ENCODE measurements at places on chromosomes 13 and 19.

DNA sequence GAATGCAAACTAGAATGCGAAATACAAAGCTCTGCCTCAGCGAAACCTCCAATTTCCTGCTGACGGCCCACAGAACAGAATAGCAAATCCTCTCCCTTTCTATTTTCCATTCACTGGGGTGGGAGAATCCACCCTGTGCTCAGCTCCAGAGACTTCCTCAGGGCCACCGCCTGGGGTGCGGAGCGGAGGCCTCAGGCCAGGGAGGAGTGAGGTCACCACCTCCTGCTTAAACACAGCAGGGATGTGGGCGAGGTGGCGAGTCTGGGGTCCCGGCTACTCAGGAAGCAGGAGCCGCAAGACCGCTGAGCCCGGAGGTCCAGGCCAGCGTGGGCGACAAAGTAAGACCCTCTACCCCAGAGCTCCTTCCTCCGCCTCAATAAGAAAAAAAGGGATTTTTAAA is 666 bp upstream of the ZNF320 start:
- no peak for DNase-seq

DNA sequence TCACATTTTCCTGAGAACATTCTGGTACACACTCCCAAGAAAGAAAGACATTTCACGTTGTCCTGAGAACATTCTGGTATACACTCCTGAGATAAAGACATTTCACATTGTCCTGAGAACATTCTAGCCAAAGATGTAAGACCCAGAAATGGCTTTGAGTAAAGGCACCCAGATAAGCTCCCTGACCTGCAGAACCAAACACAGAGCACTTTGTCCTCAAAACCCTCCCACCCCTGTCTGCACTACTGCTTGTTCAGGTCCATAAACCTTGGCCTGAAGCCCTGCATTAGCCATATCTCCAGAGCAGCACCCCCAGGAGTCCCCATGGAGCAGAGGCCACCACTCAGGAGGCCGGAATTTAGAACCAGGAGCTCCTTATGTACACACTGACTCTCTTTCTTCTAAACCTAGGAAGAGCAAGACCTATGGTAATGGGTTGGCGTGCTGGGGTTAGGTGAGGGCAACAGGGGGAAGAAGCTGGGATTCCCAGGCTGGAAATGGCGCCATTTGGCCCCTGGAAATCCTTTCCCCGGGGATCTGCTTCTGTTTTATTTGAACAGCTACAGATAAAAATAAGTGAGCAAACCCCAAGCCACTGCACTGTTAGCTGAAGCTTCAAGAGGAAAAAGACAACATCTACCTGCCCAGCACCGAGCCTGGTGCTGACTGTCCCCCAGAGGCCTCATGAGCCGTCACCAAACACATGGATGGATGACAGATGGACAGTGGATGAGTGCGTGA is 13.7 kb downstream of the GAS6 start:
- DNase-seq = no peak

DNA sequence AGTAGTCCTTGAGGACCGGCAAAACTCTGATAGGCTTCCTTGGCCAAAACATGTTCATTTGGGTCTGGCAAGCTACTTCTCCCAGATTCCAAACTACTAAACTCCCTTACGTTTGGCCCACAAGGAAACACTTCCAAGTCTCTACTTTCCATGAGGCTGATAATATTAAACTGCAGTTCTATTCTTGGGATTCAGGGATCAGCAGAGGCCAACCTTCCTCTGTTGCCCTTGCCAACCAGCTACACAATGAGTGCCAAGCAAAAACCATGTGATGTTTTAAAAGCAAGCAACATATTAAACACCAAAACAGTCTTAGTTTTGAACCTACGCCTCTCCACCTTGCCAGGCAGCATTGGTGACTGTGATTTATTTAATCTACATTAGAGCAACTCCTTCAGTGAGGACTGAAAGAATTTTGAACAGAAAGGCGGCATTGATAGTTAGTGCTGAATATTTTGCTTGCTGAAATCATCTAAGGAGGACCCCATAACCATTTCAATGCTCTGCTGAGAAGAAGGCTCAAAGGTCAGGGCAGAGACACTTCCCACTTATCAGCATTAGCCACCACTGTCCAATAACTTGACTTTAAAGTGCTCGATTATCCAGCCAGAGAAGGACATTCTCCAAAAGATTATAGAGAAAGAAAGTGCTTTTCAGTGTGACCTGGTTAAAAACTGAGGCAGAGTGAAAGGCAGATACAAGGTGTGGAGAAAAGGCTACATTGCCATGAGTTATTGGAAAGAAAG is 287.1 kb downstream of the TBC1D4 start:
- DNase-seq = no peak

DNA sequence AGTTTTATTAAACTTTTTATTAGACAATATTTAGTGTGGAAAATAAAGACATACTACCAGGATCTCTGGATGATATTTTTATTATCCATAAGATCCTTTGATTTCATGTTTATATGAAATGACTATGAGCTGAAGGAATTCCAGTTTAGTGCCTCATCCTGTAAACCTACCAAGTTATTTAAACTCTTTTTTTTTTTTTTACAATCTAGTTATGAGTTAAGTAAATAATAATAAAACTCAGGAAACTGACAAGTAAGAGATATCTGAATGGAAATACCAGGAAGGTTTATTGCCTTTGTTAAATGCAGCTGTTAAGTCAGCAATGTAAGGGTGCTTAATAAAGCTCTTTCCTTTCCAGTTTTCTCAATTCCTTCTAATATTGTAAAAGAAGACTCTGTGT is 53.9 kb downstream of the RXFP2 start:
- DNase-seq = no peak

DNA sequence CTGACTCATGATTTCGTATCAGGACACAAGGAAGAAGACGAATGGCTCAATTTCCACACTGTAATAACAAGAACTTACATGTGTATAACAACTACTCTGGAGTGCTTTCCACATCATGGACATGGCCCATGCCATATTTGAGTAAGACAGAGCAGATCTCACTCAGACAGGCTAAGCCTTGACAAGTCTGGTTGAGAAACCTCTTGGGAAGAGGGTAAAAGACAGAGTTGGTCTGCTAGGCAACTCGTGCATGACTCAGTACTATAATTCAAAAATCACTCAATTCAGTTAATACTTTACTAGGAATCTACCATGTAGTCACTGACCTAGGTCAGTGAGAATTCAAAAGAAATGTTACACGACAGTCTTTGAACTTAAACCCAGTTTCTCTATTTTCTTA is 5.7 kb upstream of the THSD1 start:
- no peak for DNase-seq

- no peak for DNase-seq
Observed at GRCh38 chr19:2416321-2417097, 10.9 kb downstream of the TIMM13 start.

DNA sequence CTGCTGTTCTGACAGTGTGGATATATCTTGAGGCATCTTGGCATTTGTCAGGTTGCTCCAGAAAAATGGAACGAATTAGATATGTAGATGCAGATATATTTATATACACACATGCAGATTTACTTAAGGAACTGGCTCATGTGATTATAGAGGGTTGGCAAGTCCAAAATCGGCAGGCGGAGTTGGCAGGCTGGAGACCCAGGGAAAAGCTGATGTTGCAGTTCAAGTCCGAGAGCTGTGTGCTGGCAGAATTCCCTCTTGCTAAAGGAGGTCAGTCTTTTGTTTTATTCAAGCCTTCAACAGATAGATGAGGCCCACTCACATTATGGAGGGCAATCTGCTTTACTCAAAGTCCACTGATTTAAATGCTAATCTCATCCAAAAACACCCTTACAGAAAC is 24.4 kb upstream of the CSNK1A1L start:
- no peak for DNase-seq

GRCh38 chr13:86840250-86841191 is 830.6 kb upstream of the SLITRK5 start:
- no peak for DNase-seq

DNA sequence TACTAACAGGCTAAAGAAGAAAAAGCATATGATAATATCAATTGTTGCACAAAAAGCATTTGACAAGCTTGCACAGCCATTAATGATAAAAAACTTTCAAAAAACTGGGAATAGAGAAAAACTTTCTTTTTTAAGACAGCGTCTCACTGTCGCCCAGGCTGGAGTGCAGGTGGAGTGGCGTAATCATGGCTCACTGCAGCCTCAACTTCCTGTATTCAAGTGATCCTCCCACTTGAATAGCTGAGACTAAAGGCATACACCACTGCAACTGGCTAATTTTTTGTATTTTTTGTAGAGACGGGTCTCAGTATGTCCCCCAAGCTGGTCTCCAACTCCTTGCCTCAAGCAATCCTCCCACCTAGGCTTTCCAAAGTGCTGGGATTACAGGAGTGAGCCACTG is 382.8 kb downstream of the TSHZ3 start:
- DNase-seq = no peak

GRCh38 chr13:78594456-78594975 is 8.8 kb downstream of the POU4F1 start:
- DNase-seq = no peak

DNA sequence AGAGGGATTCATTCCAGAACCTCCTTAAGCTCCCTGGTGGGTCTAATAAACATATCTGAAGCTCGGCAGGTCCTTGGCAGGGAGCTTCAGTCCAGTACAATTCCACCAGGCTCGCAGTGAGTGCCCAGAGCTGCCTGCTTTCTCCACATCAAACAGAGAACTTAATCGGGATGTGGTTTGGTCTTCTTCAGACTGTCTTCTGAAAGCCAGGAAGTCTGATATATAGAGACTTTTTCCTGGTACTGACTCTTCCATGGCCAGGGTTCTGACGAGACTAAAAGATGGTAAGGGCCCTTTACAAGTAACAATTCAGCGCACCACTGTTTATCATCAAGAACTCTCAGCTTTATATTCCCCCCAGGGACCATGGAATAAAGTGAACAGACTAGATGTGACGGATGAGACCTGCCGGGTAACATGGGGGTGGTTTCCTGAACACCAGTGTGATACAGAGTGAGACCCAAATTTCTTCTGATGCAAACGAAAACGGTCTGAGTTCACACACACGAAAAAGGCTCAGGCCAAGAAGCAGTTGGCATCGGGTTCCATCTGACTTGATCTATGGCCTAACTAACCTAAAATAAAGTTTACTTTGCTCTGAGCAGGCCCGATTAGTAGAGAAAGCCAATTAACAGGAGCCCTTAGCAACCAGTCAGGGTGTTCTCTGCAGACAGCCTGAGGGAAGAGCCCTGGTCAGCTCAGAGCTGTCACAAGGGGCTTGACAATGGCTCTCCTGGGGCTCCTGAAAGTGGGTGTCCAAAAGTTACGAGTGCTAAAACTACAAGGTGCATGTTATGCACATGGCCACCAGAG is 29.0 kb downstream of the RANBP3 start:
- no peak for DNase-seq

- DNase-seq = no peak
Observed at GRCh38 chr13:99367106-99367616, 60.0 kb upstream of the GPR183 start.

DNA sequence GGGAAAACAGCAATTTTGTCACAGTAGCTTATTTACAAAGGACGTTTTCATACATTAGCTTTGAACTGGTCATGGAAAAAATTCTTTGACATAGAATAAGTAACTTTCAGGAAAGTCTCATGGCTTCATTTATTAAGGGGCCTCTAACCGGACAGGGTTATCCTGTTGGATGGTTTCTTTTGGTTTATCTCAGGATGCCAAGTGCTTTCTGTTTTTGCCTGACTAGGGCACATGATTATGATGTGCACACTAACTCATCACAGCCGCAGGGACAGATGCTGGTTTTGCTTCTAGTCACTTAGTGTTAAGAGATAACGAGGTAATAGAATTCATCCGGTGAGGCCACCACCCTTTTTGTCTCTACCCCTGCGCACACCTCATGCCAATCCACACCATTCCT is 53.0 kb downstream of the TGDS start:
- DNase-seq = no peak

All from activated gamma-delta T cell (primary cell).